Stimulated activated CD8-positive, alpha-beta memory T cell treated with anti-CD3 and anti-CD28 coated beads, Interleukin-15, amount 100 ng/mL, for 4 hours (primary cell): ENCODE measurements at places on chromosomes 4 and X.

GRCh38 chr4:86174506-86174905 lies 185.3 kb downstream of the MAPK10 start:
- DNase-seq, result no peak

DNA sequence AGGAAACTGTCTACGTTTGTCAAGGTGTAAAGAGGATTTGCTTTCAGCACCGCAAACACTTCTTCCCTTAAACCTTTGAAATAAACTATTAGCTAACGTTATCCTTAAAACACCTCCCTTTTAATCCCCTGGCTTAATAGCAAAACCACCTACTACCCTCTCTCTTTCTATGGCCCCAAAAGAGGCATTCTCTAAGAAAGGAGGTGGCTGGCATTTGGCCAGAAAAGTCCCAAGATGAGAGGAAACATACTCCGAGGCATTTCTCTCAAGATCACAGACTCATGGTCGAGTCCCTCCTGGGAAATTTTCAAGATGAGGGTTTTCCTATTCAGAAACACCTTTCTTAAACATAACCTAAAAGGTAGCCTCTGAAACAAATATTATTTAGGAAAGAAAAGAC lies 60.6 kb upstream of the VCX3B start:
- no peak for DNase-seq

GRCh38 chrX:40167233-40167849 lies 69.6 kb upstream of the BCOR start:
- DNase-seq, result no peak

DNA sequence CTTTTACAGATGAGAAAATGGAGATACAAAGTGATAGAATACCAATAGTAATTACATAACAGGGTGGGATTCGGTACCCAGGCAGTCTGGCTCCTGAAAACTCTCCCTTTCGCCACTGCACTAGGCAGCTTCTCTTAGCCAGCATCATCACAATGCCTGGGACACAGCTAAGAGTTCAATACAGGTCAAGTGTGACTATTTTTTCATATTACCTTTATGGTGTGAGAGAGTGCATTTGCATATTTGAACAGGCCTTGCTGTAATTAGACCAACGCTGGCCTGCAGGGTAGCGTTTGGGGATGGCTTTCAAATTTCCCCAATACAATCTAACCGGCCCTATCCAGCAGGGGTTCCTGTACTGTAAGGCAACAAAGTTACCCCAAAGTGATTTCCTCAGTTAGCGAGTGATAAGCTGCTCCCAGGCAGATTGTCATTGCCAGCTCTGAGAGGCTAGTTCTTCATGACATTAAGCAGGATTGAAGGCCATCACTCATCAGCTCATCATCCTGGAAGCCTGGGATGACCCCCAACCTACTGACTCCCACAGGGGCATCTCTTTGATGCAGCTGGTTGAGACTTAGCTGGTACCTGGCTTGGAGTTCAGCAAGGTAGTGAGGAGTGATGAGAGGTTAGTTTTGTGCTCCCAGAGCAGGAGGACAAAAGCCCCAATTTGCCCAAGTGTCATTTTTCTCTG lies 836.8 kb upstream of the LCORL start:
- DNase-seq, result no peak

DNA sequence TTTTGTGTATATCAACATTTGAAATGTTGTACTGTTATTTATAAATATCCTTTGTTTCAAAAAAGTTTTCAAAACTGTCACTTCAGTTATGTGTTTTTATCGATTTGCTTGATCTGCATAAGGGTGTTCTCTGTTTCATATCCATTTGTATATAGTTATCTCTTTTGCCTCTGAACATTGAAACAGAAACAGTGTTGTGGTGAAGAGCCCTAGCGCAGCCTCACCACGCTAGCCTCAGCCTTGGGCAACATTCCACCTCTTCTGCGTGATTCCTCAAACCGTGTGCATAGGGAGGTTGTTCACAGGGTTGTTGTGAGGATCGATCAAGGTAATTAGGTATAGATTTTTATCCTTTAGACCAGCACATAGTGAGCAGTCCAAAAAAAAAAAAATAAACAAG lies 287.0 kb upstream of the GALNT7 start:
- DNase-seq, result no peak

GRCh38 chr4:107939307-107939706 lies 8.0 kb downstream of the CYP2U1 start:
- DNase-seq, result no peak

- DNase-seq, result no peak
Measured at GRCh38 chrX:1564750-1565683, 26.4 kb upstream of the AKAP17A start.

- DNase-seq, result no peak
Measured at GRCh38 chr4:143336781-143337599, at the start of gene GAB1. Gene GAB1 (plus strand): TSS chr4:143336876. CDS start chr4:143337189, 313 bp downstream.

DNA sequence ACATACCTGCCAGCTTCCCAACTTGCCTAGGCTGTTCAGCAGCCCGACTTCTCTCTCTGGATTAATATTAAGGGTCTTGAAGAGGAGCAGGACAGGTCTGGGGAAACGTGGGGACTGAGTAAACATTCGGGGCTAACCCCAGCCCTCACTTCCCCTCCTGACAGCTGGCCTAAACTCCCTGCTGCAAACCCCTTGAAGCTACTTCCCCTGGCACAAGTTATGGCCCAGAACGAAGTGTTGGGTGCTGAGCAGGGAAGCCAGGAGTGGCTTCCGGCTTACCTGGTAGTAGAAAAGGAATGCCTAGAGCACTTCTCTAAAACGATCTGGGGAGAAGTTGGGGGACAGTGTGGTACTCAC lies 200.0 kb downstream of the BCOR start:
- no peak for DNase-seq

GRCh38 chr4:167713756-167714155 lies 378.6 kb upstream of the ANXA10 start:
- no peak for DNase-seq

DNA sequence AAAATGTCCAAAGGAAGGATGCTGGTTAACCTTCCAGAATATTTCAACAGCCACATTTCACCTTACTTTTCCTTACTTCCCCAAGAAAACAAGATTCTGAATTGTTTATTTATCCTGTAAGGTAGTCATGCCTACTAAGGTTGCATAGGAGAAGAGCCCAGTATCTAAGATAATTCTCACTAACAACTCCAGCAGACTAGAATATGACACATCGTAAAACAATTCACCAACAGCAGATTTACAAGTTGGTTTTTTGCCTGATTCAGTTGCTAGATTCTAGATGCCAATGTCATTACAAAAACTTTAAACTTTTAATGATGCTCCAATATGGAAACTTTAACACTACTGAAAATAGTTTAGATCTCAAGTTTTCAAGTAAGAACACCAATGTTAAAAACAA lies 176.4 kb downstream of the IL13RA2 start:
- no peak for DNase-seq
